ENCODE measurements at places on chromosomes 4 and X. TPM values are rescaled to one million over a fixed set of nuclear protein-coding genes. Genes with fewer than 3 reads are reported as not detected.

Gene OTUD5
- 25.0 TPM for total RNA-seq

Gene KCNE5
- 0.36 TPM for total RNA-seq

Gene MTMR8
- total RNA-seq = 2.1 TPM

Gene TBC1D25
- total RNA-seq = 7.2 TPM

Gene VCX2
- total RNA-seq = not detected

Gene HSFX4
- not detected for total RNA-seq

Gene PPP2R2C
- under 0.01 TPM for total RNA-seq

Gene NLGN4X
- not detected for total RNA-seq

Gene LARP7
- 35.5 TPM for total RNA-seq

Gene SYTL4
- total RNA-seq = 20.1 TPM

Gene XG
- 0.80 TPM for total RNA-seq

Gene PNMA6F
- not detected for total RNA-seq

Gene ERVMER34-1
- total RNA-seq = not detected

Gene RTL5
- 0.40 TPM for total RNA-seq
